ENCODE measurements at places on chromosomes 12 and 14. TPM values are rescaled to one million over a fixed set of nuclear protein-coding genes. Genes with fewer than 3 reads are reported as not detected.

The RNASE1 gene
- 203 TPM for polyA plus RNA-seq

The PSMB5 gene
- polyA plus RNA-seq, result 79.9 TPM

The NOVA1 gene
- polyA plus RNA-seq, result 4.0 TPM

The SPPL3 gene
- 24.2 TPM for polyA plus RNA-seq

The SDR39U1 gene
- polyA plus RNA-seq, result 65.7 TPM

The RNF212B gene
- polyA plus RNA-seq, result not detected

The KLRG1 gene
- polyA plus RNA-seq, result 4.3 TPM

The RNU4-1 gene
- not detected for polyA plus RNA-seq

The BDKRB2 gene
- 3.3 TPM for polyA plus RNA-seq

The POTEM gene
- polyA plus RNA-seq, result not detected

The GPHB5 gene
- not detected for polyA plus RNA-seq

The PLA2G1B gene
- 7.1 TPM for polyA plus RNA-seq

GRCh38 chr12:120571299-120571698, 9.9 kb downstream of the POP5 start:
- no peak for DNase-seq
- H3K4me3 ChIP-seq, result no peak overlapping the region
- no peaks in the 10 kb centered on the region for H3K27me3 ChIP-seq
- H3K4me1 ChIP-seq, result no peaks in the 10 kb centered on the region

- no peak for DNase-seq
- H3K36me3 ChIP-seq, result no peaks in the 10 kb centered on the region
- no peaks in the 10 kb centered on the region for H3K27me3 ChIP-seq
Measured at GRCh38 chr12:130462558-130463274, 125.0 kb downstream of the PIWIL1 start.

DNA sequence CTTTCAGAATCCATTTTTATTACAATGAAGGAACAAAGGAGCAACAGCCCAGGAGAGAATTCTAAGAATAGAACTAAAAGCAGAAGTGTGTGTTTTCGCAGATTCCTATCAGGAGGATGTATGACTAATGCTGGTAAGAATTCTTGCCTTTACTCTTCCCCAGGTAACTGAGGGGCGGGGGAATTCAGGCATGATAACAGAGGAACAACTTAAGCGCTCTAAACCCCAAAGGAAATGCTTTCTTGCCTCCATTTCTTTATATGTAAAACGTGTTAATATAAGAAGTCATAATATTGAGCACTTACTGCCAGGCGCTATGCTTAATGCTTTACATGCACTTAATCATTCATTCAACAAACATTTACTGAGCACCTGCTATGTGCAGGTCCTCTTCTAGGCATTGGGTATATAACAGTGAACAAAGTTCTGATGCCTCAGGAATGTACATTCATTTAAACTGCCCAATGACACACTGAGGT, 4.5 kb downstream of the HCAR1 start:
- no peaks in the 10 kb centered on the region for H3K27me3 ChIP-seq
- DNase-seq, result no peak
- H3K27ac ChIP-seq, result no peak overlapping the region
- no peak overlapping the region for H3K4me3 ChIP-seq

- H3K4me3 ChIP-seq, result no peak overlapping the region
- H3K27ac ChIP-seq, result no peak overlapping the region
Measured at GRCh38 chr12:131919366-131920156, 9.5 kb upstream of the PUS1 start.

DNA sequence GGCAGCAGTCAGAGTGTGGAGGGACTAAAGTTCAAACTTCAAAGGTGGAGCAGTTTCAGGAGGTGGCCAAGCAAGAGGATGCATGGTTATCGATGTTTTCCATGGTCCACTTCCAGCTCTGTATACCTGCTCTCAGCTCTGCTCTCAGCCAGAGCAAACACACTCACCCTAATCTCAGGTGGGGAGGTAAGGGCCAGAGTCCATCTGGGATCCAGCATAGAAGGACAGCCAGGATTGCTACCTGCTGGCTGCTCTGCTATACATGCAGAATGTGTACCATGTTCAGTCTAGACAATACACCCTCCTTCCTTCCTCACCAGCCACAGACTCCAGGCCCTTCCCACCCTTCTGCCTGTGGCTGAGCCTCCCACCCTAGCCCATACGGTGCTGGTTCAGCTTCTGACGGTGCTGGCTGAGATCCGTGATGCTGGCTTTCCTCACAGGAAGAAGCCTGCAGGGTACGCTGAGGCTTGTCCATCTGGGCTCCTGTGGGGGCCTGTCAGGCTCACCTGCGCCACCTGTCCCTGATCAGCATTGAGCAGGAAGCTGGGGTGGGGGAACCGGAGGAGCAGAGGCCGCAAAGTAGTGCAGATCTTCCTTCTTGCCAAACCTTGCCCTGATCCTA, 2.4 kb downstream of the CBLN3 start:
- peak; percentile 33 for DNase-seq
- H3K36me3 ChIP-seq, result no peaks in the 10 kb centered on the region
- H3K27ac ChIP-seq, result no peak overlapping the region
- no peak overlapping the region for H3K4me3 ChIP-seq

GRCh38 chr12:132327336-132328171, 1.8 kb downstream of the GALNT9 start:
- no peak overlapping the region for H3K27ac ChIP-seq
- no peak overlapping the region for H3K4me3 ChIP-seq
- peak; percentile 75 for DNase-seq
- H3K27me3 ChIP-seq, result no peaks in the 10 kb centered on the region
- H3K4me1 ChIP-seq, result peaks cover 3% of the 10 kb centered on the region
- no peaks in the 10 kb centered on the region for H3K36me3 ChIP-seq

GRCh38 chr12:99223579-99223978, 424.0 kb upstream of the GARIN6 start:
- no peak for DNase-seq
- no peaks in the 10 kb centered on the region for H3K27me3 ChIP-seq
- no peaks in the 10 kb centered on the region for H3K36me3 ChIP-seq

DNA sequence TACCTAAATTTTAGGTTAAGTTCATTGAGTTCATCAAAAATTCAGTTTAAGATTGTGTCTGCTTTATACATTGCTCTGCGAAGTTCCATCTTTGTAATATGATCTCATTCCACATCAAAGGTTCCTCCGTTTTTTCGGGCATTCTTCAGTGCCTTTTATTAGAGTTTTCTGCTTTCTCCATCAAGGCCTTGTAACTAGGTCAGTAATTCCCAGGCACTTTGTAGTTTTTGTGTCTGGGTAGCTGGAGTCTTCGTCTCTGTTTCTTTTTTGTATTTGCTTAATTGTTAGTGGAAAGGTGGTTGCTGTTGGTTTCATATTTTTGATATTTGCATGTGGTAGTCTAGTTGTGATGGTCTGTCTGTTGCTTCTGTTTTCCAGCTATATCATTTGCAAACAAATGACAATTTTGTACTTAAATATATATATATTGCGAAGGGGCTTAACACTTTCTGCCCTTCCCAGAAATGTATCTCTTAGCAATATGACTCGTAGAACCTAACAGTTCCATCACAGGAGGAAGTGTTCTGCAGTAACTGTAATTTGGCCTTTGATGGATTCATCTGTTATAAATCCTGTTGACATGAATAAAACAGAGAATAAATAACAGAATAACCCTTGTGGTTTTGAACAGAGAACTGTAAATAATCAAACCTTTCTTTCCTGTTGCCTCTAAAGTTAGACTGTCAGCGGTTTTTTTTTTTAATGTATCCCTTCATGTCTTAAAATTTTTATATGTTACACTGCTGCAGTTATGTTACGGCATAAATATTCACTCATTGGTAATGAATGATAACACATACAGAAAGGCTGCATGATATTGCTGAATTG, 88.4 kb upstream of the DYNC1H1 start:
- H3K4me1 ChIP-seq, result peaks cover 6% of the 10 kb centered on the region
- H3K4me3 ChIP-seq, result no peak overlapping the region
- no peak for DNase-seq
- H3K27ac ChIP-seq, result no peak overlapping the region

GRCh38 chr12:106118-106591, 39.6 kb downstream of the IQSEC3 start:
- no peaks in the 10 kb centered on the region for H3K36me3 ChIP-seq
- no peaks in the 10 kb centered on the region for H3K4me1 ChIP-seq
- H3K27ac ChIP-seq, result no peak overlapping the region
- DNase-seq, result no peak

- H3K4me3 ChIP-seq, result peak overlapping the region; percentile 16
- H3K27ac ChIP-seq, result peak overlapping the region; percentile 66
- H3K4me1 ChIP-seq, result peaks cover 9% of the 10 kb centered on the region
- peak; percentile 54 for DNase-seq
- no peaks in the 10 kb centered on the region for H3K36me3 ChIP-seq
Measured at GRCh38 chr12:121241156-121241970, 31.4 kb downstream of the P2RX4 start.

- H3K36me3 ChIP-seq, result no peaks in the 10 kb centered on the region
- no peak for DNase-seq
- H3K27ac ChIP-seq, result no peak overlapping the region
- no peak overlapping the region for H3K4me3 ChIP-seq
- peaks cover 3% of the 10 kb centered on the region for H3K4me1 ChIP-seq
Measured at GRCh38 chr14:22513066-22513812, 75.8 kb downstream of the DAD1 start.

- no peaks in the 10 kb centered on the region for H3K27me3 ChIP-seq
- peak overlapping the region; percentile 58 for H3K4me3 ChIP-seq
- H3K4me1 ChIP-seq, result peaks cover 5% of the 10 kb centered on the region
- H3K36me3 ChIP-seq, result no peaks in the 10 kb centered on the region
Measured at GRCh38 chr12:121626853-121627640, 717 bp downstream of the ORAI1 start.

GRCh38 chr14:100445436-100446088, 122.4 kb downstream of the SLC25A47 start:
- no peak overlapping the region for H3K4me3 ChIP-seq
- H3K27ac ChIP-seq, result no peak overlapping the region
- H3K36me3 ChIP-seq, result no peaks in the 10 kb centered on the region
- DNase-seq, result no peak
- H3K27me3 ChIP-seq, result no peaks in the 10 kb centered on the region

- DNase-seq, result peak; percentile 79
- H3K27me3 ChIP-seq, result no peaks in the 10 kb centered on the region
- no peak overlapping the region for H3K4me3 ChIP-seq
- H3K4me1 ChIP-seq, result peaks cover 3% of the 10 kb centered on the region
- no peaks in the 10 kb centered on the region for H3K36me3 ChIP-seq
Measured at GRCh38 chr12:52156757-52157565, 34.9 kb downstream of the KRT80 start.

DNA sequence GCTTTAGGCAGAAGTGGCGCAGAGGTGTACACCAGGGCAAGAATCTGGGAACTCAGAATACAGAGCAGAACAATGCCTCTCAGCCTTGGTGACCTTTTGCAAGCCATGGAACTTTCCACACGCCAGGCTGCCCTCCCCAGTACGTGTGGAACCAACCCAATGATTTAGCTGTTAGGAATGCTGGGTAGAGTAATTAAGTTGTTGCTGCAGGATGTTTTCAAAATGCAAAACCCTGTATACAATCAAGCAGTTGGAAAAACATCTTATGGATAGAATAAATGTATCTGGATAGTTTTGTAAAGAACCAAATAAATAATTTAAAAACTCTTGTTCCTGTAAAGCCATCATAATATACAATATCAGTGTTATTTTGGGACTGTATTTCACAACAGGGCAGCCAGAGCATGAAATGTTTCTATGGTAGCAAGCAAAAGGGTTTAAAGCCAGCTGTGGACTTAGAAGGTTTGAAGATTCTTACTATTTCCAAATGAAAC, 19.4 kb downstream of the PPP1R36 start:
- DNase-seq, result peak; percentile 38
- H3K27ac ChIP-seq, result no peak overlapping the region
- H3K4me3 ChIP-seq, result no peak overlapping the region
- no peaks in the 10 kb centered on the region for H3K36me3 ChIP-seq
- H3K27me3 ChIP-seq, result no peaks in the 10 kb centered on the region
- peaks cover 5% of the 10 kb centered on the region for H3K4me1 ChIP-seq

DNA sequence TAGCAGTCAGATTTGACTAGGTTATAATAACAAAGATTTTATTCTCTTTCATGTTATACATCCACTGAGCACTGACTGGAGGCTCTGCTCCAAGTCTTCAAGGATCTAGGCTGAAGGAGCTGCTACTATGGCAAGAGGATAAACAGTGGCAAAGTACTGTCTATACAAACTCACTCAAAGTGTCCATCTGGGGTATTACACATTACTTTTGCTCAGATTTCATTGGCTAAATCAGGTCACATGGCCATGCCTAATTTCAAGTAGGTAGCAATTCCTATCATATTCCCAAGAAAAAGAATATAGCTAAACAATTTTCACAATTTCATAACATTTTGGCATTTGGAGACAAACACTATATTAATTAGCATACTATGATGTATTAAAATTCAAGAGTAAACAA, 40.9 kb downstream of the CDK17 start:
- H3K4me1 ChIP-seq, result peaks cover 1% of the 10 kb centered on the region
- H3K27me3 ChIP-seq, result no peaks in the 10 kb centered on the region
- H3K4me3 ChIP-seq, result no peak overlapping the region
- no peaks in the 10 kb centered on the region for H3K36me3 ChIP-seq

- H3K27me3 ChIP-seq, result no peaks in the 10 kb centered on the region
- H3K36me3 ChIP-seq, result no peaks in the 10 kb centered on the region
- H3K4me3 ChIP-seq, result no peak overlapping the region
- DNase-seq, result peak; percentile 16
- H3K4me1 ChIP-seq, result no peaks in the 10 kb centered on the region
- no peak overlapping the region for H3K27ac ChIP-seq
Measured at GRCh38 chr12:79737875-79738718, 47.3 kb upstream of the PAWR start.

- no peaks in the 10 kb centered on the region for H3K36me3 ChIP-seq
- no peak overlapping the region for H3K4me3 ChIP-seq
- no peaks in the 10 kb centered on the region for H3K4me1 ChIP-seq
Measured at GRCh38 chr12:19095331-19095730, 34.2 kb upstream of the PLEKHA5 start.

DNA sequence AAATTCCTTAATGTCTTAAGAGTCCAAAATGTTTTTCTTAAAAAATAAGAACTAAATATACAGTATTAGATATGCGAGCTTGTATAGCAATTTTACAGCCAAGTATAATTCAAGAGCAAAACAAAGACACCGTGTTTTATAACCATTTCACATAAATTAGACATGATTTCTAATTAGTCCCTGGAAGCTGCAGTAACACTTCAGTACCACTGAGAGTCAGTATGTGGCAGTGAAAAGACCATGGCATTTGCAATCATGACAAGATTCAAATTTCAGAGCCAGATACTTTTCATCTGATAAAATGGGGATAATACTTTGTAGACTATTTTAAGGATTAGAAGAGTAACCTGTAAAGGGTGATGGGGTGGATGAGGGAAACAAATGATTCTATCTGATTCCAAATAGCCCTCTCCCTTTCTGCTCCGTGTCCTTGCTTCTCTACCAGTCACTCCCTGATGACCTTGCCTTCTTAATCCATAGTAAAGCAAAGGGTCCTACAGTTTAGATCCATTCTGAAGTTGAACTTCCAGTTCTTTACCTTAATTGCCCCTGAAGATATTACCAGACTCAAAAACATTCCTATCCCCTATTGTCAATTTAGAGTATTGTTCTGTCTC, 145.4 kb upstream of the ABCD2 start:
- no peak overlapping the region for H3K4me3 ChIP-seq
- no peaks in the 10 kb centered on the region for H3K27me3 ChIP-seq
- H3K36me3 ChIP-seq, result no peaks in the 10 kb centered on the region
- DNase-seq, result no peak
